ENCODE measurements at places on chromosomes 3 and 15. TPM values are rescaled to one million over a fixed set of nuclear protein-coding genes. Genes with fewer than 3 reads are reported as not detected.

The HHLA2 gene
- total RNA-seq, result not detected

The DBR1 gene
- 7.3 TPM for total RNA-seq

GRCh38 chr3:123374016-123374415 is 74.9 kb downstream of the ADCY5 start:
- DNase-seq, result no peak

DNA sequence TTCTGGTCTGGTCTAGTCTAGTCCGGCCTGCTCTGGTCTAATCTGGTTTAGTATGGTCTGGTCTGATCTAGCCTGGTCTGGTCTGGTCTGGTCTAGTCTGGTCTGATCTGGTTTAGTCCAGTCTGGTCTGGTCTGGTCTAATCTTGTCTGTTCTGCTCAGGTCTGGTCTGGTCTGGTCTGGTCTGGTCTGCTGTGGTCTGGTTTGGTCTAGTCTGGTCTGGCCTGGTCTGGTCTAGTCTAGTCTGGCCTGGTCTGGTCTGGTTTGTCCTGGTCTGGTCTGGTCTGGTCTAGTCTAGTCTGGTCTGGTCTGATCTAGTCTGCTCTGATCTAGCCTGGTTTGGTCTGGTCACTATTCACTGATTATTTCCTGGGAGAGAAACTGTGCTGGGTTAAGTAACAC is 84.1 kb upstream of the PRR23E start:
- no peak for DNase-seq

- DNase-seq, result no peak
Observed at GRCh38 chr3:126264952-126265351, 84.6 kb upstream of the ALDH1L1 start.

DNA sequence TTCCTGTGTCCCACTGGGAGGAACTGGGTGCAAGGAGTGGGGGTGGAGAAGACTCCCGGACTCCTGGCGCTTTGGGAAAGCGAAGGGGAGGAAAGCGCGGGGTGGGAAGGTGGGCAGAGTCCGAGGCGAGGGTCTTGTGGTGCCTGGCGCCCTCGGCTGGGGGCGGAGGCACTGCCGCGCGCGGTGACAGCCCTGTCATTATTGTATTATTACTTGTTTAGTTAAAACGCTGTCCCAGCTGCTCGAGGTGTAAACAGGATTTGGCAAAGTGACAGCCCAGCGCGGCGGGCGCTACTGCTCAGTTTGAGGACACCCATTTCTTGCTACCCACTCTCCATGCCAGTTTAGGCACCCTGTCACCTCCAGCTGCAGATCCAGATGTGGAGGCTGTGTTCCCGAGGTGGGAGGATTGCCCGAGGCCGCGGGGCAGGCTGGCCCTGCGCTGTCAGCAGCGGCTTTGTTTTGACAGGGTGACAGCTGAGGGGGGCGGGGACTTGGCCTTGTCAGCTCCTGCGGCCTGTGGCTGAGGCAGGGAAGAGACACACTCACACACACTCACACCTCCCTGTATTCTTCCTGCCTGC is 1.0 kb downstream of the KAT2B start:
- DNase-seq, result peak; percentile 95

- DNase-seq, result no peak
Observed at GRCh38 chr3:23390446-23390845, 187.3 kb downstream of the UBE2E2 start.
